Hematopoietic multipotent progenitor cell treated with erythropoietin and hydrocortisone succinate and interleukin-3 and kit ligand, for 17 days (in vitro differentiated cells): ENCODE measurements at places on chromosomes 1 and 21.

DNA sequence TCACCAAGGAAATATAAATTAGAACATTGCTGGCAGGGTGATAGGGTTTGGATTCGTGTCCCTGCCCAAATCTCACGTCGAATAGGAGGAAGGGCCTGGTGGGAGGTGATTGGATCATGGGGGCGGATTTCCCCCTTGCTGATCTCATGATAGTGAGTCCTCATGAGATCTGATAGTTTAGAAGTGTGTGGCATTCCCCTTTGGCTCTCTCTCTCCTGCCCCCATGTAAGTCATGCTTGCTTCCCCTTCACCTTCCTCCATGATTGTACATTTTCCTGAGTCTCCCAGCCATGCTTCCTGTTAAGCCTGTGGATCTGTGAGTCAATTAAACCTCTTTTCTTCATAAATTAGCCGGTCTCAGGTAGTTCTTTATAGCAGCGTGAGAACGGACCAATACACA lies 60.6 kb downstream of the VPS26C start:
- DNase-seq: no peak

DNA sequence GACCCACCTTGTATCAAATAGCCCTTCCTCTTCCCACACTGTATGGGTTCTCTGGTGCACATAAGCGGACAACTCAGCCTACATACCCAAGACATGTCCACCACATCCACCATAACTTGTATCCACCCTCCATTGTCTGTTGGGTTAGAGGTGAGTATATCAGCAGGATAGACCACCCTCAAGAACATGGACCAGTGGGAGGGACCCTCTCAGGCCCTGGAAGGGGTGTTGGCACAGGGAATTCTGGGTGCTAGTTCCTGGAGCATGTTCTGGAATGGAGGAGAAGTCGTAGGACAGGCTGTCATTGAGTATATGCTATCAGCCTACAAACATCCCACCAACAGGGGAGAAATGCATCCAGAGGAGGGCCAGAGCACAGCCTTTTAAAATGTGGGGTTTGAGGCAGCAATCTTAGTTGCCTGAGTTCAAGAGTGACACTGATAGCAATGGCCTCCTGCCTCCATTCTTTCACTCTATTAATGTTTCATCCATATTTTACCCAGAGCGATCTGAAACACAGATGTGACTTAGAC lies 7.5 kb downstream of the CD55 start:
- no peak for DNase-seq

GRCh38 chr1:24786191-24786590 lies 40.9 kb downstream of the CLIC4 start:
- no peak for DNase-seq

DNA sequence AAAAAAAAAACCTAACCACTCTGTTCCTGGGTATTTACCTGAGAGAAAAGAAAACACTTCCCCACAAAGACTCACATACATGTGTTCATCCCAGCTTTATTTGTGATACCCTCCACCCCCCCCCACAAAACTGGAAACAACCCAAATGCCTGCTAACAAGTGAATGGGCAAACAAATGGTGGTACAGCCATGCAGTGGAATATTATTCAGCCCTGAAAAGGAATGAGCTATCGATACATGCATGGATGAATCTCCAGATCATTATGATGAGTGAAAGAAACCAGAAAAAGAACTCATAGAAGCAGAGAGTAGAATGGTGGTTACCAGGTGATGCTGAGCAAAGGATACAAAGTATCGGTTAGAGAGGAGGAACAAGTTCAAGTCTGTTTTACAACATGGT lies 38.0 kb upstream of the UTS2 start:
- no peak for DNase-seq

- no peak for DNase-seq
These were observed 595 bp downstream of the GABRD start for GRCh38 chr1:2019571-2020309.
